ENCODE measurements at places on chromosomes 16 and 17.

DNA sequence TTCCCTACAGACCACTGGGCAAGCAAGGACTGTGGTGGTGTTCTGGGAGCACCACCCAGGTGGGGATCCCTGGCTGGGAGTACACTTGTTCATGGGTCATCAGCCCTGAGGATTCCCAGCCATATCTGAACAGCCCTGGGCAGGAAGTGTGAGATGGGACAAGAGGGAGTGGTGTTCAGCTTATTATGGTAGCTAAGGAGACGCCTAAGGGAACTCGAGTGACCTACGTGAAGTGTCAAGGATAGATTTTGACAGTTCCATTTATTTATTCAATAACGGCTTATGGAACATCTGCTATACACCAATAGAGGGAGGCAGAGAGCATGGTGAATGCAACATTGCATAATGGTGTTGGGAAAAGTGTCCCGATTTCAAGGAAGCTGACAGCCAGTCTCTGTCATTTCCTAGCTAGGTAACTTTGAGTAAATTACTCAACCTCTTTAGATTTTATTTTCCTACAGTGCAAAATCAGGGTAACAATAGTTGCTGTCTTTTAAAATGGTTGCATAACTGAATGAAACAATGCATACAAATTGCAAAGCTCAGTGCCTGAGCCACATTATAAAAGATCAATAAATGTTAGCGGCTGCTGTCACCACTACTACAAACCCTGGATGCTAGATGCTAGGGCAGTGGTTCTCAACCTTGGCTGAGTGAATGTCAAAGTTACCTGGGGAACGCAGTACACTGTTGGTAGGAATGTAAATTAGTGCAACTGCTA, 534.1 kb downstream of the GRIN2A start:
- DNase-seq: peak; percentile 40

- DNase-seq: peak; percentile 38
Measured at GRCh38 chr17:77420804-77421629, 280.2 kb downstream of the SEC14L1 start.

- no peak for DNase-seq
Measured at GRCh38 chr17:74118504-74118903, 85.0 kb upstream of the RPL38 start.

DNA sequence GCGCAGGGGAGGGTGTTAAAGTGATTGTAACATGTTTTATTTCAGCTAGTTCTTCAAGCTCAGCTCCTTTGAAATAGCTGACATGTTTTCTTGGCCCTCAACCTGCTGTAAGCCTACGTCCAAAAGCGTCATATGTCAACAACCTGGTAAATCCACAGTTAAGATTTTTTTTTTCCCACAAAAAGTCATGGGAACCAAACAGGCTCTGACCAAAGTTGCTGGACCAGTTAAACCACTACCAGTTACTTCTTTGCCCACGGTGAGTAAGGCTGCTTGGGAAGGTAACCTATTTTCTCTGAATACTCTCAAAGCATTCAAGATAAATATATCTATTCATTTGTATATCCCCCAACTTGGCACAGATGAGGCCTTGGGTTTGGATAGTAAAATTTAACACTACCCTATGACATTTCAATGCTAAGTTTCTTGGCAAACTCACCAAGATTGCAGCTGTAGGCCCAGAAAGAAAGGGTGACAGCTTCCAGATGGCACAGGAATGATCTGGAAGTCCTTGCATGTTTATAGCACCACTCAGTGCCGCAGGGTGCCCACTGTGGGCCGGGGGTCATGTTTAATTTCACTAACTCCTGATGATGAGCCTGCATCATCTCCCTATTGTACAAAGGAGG, 166.2 kb downstream of the XYLT1 start:
- DNase-seq: peak; percentile 52

DNA sequence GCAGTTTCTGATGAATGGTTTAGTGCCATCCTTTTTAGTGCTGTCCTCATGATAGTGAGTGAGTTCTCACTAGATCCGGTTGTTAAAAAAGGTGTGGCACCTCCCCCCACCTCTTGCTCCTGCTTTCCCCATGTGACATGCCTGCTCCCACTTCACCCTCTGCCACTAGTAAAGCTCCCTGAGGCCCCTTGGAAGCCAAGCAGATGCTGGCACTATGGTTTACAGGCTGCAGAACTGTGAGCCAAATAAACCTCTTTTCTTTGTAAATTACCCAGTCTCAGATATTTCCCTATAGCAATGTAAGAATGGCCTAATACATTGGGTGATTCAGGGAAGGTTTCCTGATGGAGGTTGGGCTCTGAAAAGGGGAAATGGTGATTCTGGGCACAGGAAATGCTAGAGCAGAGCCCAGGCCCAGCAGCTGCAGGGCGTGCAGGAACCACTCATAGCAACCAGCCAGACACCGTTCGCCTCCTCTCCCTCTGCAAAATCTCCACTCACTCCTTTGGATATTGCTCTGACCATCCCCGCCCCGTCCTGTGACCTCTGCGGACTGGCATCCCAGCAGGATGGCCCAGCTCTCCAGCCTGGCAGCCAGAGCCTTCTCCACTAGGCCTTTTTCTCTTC, 2.6 kb upstream of the ADORA2B start:
- DNase-seq: no peak

GRCh38 chr17:71023249-71024030, 854.1 kb downstream of the KCNJ2 start:
- no peak for DNase-seq

- DNase-seq: no peak
Measured at GRCh38 chr16:8764525-8765250, 32.8 kb downstream of the TMEM186 start.

GRCh38 chr16:78742501-78743283, 643.2 kb downstream of the WWOX start:
- DNase-seq: no peak

GRCh38 chr17:82349287-82349701, 9.8 kb upstream of the TEX19 start:
- peak; percentile 52 for DNase-seq

DNA sequence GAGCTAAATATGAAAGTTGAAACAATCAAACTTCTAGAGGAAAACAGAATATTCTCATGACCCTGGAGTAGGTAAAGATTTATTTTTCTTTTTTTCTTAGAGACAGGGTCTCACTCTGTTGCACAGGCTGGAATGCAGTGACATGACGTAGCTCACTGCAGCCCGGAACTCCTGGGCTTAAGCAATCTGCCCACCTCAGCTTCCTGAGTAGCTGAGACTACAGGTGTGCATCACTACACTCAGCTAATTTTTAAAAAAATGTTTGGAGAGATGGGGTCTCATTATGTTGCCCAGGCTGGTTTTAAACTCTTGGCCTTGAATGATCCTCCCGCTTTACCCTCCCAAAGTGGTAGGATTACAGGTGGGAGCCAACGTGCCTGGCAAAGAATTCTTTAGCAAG, 15.5 kb downstream of the IKZF3 start:
- no peak for DNase-seq

- peak; percentile 98 for DNase-seq
Measured at GRCh38 chr16:10828851-10829366, 10.3 kb upstream of the TVP23A start.

- DNase-seq: no peak
Measured at GRCh38 chr17:26962255-26963162, 331.4 kb upstream of the WSB1 start.

DNA sequence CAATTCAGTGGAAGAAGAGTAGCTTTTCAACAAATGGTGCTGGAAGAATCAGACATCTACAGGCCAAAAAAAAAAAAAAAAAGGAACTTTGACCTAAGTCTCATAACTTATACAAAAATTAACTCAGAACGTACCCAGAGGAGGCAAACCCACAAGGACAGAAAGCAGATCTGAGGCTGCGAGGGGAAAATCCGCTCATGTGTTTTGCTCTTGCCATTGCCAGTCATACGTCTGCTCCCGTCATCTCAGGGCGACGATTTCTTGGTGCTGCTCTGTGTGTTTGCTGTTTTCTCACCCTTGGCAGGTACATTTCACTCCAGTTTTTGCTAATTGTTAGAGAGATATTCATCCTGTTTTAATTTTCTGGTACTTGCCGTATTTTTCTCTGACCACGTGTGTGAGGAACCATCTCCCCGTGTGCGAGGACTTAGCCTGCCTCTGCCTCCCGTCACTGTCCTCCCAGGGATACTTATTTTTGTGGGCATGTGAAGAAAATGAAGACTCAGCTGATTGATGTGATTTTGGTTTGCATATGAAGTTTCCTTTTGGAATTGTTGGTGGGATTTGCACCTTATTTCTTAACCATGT, 33.4 kb upstream of the ACSF3 start:
- DNase-seq: no peak

DNA sequence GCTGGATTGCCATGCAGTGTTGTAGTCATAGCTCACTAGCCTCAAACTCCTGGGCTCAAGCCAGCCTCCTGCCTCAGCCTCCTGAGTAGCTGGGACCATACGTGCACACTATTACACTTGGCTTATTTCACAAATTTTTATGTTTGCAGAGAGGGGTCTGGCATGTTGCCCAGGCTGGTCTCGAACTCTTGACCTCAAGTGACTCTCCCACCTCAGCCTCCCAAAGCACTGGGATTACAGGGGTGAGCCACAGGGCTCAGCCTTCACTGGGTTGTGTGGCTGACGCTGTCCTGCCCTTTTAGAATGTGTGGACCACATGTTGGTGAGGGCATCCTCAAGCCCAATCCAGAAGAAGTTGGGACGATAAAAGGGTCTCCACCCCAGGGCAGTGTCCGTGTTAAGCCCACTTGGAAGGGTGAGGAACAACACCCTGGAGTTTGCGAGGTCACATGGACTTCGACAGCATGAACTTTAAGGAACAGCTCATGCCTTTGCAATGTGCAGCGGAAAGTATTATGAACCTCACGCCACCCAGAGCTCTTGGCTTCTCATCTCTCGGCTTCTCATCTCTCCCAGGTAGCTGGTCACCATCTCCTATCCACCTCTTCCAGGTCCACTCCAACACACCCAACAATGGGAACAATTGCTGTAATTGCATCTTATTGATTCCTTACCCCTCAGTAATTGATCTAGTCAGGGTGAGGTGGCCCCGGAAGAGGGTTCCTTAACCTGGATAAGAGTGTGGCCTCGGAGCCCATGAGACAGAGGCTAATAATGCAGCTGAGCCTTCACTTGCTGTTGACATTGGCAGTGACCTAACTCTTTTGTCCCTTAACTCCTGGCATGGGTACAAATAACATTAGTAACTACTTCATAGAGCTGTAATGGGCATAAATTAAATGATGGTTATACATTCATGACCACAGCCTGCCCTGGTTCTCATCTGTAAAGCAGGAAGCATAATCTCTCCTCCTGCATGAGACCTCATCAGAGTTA, 6.7 kb downstream of the FOXL1 start:
- DNase-seq: peak; percentile 54

- DNase-seq: no peak
Measured at GRCh38 chr16:54060599-54061421, 225.8 kb downstream of the IRX3 start.

GRCh38 chr17:13273806-13274205, 256.0 kb upstream of the ELAC2 start:
- no peak for DNase-seq

DNA sequence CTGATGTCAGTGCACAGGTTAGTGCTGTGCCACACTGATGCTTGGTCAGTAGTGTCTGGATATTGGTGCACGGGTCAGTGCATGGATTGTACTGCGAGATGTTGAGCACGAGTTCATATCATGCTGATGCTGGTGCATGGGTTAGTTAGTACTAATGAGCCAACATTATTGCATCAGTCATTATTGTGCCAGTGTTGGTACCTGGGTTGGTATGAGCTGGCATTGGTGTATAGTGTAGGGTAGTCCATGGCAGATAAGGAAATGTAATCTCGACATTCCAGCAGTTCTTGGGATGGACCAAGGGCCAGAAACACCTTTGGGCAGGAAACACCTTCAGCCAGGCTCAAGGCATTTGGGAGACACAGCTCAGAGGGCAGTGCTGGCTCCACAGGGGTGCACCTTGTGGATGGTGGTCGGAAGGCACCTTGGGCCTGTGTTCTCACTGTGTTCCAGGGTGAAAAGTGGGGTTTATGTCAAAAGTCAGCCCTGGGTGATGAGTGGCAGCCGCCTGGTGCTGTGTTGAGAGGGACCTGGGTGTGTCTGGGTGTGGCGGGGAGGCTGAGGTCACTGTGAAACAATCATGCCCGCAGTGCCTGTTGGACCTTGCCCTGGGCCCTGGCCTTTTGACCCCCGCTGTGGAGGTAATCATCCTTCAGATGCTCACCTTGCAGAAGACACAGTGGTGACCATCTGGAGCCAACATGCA, 100.7 kb upstream of the ZNF469 start:
- DNase-seq: no peak

DNA sequence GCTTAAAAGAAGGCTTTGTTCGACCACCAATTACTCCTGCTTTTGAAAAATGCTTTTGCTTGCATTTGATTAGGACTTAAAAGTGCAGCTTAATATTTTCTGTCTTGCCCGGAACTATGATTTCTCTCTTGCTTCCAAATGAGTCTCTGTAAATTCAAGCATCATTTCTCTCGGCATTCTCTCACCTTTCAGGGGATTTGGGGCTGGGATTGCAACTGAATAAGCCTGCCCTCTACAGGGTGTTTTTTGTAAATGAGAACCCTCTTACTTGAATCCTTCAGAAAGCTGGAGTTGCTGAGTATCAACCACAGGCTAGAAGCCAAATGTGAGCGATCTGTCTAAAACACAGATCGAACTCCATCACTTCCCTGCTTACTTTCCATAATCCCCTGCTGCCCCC, 234.6 kb downstream of the TMEM114 start:
- no peak for DNase-seq

GRCh38 chr17:19928299-19928698, 49.3 kb downstream of the AKAP10 start:
- peak; percentile 26 for DNase-seq

GRCh38 chr16:87531418-87531817, 38.6 kb upstream of the ZCCHC14 start:
- no peak for DNase-seq

DNA sequence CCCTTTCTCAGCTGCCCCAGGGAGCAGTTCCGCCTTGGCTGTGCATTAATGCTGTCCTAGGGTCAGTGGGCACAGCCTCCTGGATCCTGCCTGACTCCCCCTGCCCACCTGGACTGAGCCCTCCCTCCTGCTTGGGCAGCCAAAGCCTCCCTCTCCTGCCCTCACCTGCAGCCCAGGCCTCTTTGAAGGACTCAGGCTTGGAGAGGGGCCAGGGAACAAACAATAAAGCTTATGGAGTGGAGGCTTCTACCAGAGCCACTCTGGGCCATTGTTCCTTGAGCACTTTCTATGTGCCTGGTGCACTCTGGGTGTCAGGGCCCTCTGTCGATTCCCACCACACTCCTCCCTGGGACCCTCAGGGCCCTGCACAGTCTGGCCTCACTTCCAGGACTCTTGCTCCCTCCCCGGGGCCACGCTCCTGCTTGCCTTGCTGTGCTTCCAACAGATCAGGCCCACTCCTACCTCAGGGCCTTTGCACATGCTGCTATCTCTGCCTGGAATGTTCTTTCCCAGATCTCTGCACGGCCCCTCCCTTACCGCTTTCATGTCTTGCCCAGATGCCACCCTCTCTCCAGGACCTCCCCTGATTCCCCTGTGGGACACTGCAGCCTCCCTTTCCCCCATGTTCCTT, 5.0 kb downstream of the KCNJ12 start:
- no peak for DNase-seq

GRCh38 chr16:75379339-75379738, 54.0 kb downstream of the CFDP1 start:
- DNase-seq: no peak
